ENCODE measurements at places on chromosomes 6 and 20.

DNA sequence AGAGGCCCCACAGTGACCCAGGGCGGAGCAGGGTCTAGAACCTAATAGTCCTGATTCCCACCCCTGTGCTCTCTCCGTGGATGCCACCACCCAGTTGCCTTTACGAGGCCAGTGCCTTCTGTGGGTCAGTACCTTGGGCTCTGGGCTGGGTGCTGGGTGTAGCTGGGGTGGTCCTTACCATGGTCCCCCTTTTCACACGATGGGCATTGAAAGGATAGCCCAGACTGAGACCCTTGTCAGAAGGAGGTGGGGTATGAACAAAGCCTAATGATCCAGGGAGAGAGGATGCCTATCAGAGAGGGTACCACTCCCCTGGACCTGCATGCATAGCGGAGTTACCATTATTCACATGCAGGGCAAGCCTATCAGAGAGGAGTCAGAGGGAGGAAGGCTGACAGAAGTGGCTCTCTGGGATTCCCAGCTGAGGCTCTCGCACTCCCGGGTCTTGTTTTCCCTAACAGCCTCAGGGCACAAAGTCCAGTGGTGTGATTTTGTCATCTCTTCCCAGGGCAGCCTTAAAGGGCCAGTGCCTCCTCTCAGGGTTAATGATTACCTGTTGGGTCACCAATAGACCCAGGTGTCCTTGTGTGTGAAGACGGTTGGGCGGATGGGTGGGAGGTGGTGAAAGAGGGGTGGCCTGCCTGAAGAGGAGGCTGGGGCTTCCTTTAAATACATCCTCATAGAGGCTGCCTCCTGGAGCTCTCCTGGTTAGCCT is 36.2 kb downstream of the VEGFA start:
- peaks cover 3% of the 10 kb centered on the region for H3K36me3 ChIP-seq
- peaks cover 2% of the 10 kb centered on the region for H3K27me3 ChIP-seq
- no peak for DNase-seq
- no peak overlapping the region for H3K27ac ChIP-seq

- H3K4me1 ChIP-seq: no peaks in the 10 kb centered on the region
- peaks cover 3% of the 10 kb centered on the region for H3K27me3 ChIP-seq
- DNase-seq: no peak
- H3K4me3 ChIP-seq: no peak overlapping the region
- H3K27ac ChIP-seq: no peak overlapping the region
- peaks cover 11% of the 10 kb centered on the region for H3K36me3 ChIP-seq
These were observed 8.5 kb downstream of the RBM24 start for GRCh38 chr6:17289630-17290061.

DNA sequence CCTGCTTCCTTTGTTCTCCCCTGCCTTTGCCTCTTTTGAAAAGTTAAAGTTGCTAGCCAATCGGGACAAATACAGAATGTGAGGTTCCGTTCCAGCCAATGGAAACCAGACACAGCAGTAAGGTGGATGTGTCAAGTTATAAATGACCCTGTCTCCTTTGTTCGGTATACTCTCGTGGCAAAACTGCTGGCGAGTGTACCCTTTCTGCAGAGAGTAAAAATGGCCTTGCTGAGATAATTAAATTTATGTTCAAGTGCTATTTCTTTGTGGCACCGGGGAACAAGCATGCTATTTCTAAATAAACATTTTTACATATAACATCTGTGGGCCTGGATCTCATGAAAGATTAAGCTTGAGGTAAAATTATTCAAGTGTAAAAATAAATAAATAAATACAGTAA is 50.2 kb downstream of the RARS2 start:
- no peak for DNase-seq
- peak overlapping the region; percentile 37 for H3K4me3 ChIP-seq
- H3K27ac ChIP-seq: no peak overlapping the region
- H3K4me1 ChIP-seq: no peaks in the 10 kb centered on the region
- peaks cover 24% of the 10 kb centered on the region for H3K36me3 ChIP-seq
- peaks cover 3% of the 10 kb centered on the region for H3K27me3 ChIP-seq

DNA sequence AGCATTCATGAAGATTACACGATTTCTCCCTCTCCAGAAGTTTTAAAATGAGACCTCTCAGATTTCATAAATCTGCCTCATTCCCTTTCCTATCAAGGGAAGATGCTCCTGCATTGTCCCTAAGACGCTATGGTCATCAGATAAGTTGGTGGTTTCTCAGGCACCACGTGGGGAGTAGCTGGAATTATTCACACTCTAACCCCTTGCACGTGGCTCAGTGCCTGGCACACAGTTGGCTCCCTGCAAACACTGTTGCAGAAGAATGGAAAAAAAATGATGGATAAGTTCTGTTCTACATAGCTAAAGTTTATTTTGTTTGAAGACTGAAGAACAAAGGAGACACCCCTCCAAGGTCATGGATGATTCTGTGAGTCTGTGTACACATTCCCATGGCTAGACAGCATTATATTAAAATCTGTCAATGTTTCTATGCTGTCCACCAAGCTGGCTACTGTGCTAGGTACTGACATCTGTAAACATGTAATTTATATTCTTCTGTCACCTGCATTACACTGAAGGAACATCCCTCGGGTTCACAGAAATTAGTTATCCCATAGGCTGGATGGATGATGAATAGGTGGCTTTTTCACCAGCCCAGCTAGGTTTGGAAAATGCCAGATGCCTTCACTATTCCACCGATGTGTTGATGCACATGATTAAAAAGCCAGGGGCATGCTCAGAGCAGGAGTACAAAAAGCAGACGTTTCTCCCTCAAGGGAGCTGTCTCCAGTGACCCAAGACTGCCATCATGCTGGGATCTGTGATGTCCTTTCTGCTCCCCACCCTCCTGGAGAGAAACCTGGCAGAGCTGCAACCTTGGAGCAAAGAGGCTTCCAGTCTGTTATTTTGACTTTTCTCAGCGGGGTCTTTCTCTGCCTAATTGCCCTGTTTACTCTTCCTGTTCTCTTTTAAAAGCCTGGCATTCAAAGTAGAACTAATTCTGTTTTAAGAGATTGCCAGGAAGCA is 610.5 kb downstream of the UTRN start:
- DNase-seq: no peak
- no peaks in the 10 kb centered on the region for H3K27me3 ChIP-seq
- H3K4me3 ChIP-seq: no peak overlapping the region

DNA sequence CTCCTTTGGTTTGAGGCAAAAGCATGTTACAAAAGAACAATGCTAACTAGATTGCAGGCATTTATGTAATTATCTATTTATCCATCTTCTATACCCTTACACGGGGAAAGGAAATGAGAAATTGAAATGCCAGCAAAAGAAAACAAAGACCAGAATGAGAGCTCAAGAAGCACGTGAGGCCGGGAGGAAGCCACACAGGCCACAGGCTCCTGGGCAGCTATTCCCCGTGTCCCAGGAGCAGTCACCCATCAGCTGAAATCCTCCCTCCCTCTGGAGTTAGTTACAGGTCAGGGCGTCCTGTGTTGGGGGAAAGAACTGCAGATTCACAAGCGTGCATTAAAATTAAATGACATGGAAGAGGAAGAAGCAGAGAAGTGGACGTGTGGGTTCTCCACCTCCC is 64.7 kb upstream of the RPS6KA2 start:
- DNase-seq: no peak
- no peak overlapping the region for H3K27ac ChIP-seq
- peaks cover 1% of the 10 kb centered on the region for H3K27me3 ChIP-seq

GRCh38 chr6:49540614-49541013 is 9.9 kb upstream of the C6orf141 start:
- no peaks in the 10 kb centered on the region for H3K36me3 ChIP-seq
- no peaks in the 10 kb centered on the region for H3K4me1 ChIP-seq
- no peak overlapping the region for H3K4me3 ChIP-seq
- no peak overlapping the region for H3K27ac ChIP-seq
- H3K27me3 ChIP-seq: peaks cover 2% of the 10 kb centered on the region

DNA sequence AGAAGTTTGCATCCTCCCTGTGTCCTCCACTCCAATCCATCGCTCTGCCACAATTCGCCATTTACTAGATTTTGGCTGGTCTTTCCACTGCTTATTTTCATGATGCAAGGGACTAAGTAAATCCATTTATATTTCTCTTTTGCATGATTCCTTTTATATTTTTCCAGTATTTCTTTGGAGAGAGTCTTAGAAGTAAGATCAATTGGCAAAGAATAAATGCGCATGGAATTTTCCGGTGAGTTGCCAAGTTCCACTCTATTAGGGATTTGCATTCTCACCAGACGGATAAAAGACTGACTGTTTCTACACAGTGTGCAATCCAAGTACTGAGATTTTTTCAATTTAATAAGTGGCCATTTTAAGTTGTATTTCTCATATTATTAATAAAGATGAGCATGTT is 91.7 kb upstream of the PHACTR3 start:
- peaks cover 2% of the 10 kb centered on the region for H3K27me3 ChIP-seq
- no peaks in the 10 kb centered on the region for H3K36me3 ChIP-seq
- H3K4me3 ChIP-seq: no peak overlapping the region
- peaks cover 17% of the 10 kb centered on the region for H3K4me1 ChIP-seq
- H3K27ac ChIP-seq: no peak overlapping the region

DNA sequence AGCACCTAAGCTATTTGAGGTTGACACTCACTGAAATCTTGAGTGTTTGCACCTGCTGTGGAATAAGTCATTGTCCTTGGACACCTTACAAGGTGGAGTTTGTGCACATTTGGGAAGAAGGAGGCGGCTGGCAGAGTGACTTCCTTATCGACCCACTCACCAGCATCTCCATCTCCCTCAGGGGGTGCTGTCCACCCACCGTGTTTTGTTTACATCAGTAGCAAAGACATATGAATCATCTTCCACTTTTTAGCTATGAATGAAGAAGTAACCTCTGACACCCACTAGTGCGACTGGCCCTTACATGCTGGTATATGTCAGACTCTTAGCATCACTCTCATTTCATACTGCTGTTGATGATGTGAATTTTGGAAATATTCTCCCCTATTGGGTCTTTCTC is 119.5 kb upstream of the SGK1 start:
- H3K27ac ChIP-seq: no peak overlapping the region
- H3K4me1 ChIP-seq: no peaks in the 10 kb centered on the region
- no peaks in the 10 kb centered on the region for H3K27me3 ChIP-seq
- H3K36me3 ChIP-seq: no peaks in the 10 kb centered on the region
- H3K4me3 ChIP-seq: no peak overlapping the region
- no peak for DNase-seq

- peaks cover 12% of the 10 kb centered on the region for H3K4me1 ChIP-seq
- DNase-seq: no peak
- H3K27me3 ChIP-seq: peaks cover 3% of the 10 kb centered on the region
- no peak overlapping the region for H3K4me3 ChIP-seq
- peaks cover 12% of the 10 kb centered on the region for H3K36me3 ChIP-seq
These were observed 20.3 kb downstream of the SYNDIG1 start for GRCh38 chr20:24489631-24490260.

GRCh38 chr6:158502263-158502950 is 57.5 kb upstream of the TMEM181 start:
- peaks cover 11% of the 10 kb centered on the region for H3K4me1 ChIP-seq
- H3K27ac ChIP-seq: no peak overlapping the region
- peaks cover 4% of the 10 kb centered on the region for H3K27me3 ChIP-seq
- H3K36me3 ChIP-seq: peaks cover 57% of the 10 kb centered on the region
- DNase-seq: no peak
- H3K4me3 ChIP-seq: no peak overlapping the region

- H3K4me3 ChIP-seq: no peak overlapping the region
- no peaks in the 10 kb centered on the region for H3K36me3 ChIP-seq
- peaks cover 38% of the 10 kb centered on the region for H3K4me1 ChIP-seq
- H3K27me3 ChIP-seq: no peaks in the 10 kb centered on the region
- H3K27ac ChIP-seq: peak overlapping the region; percentile 19
- no peak for DNase-seq
These were observed 77.7 kb downstream of the OLIG3 start for GRCh38 chr6:137416376-137417109.

- no peaks in the 10 kb centered on the region for H3K36me3 ChIP-seq
- no peak overlapping the region for H3K27ac ChIP-seq
- no peaks in the 10 kb centered on the region for H3K27me3 ChIP-seq
- H3K4me3 ChIP-seq: no peak overlapping the region
- no peak for DNase-seq
- H3K4me1 ChIP-seq: peaks cover under 1% of the 10 kb centered on the region
These were observed 1353.4 kb upstream of the GJE1 start for GRCh38 chr6:140779341-140779740.

- H3K27me3 ChIP-seq: no peaks in the 10 kb centered on the region
- H3K27ac ChIP-seq: no peak overlapping the region
- peaks cover 19% of the 10 kb centered on the region for H3K4me1 ChIP-seq
- no peak for DNase-seq
These were observed 84.4 kb downstream of the EYA2 start for GRCh38 chr20:46978951-46979491.

GRCh38 chr6:66127061-66127460 is 420.0 kb upstream of the EYS start:
- no peak overlapping the region for H3K4me3 ChIP-seq
- H3K36me3 ChIP-seq: no peaks in the 10 kb centered on the region
- H3K4me1 ChIP-seq: no peaks in the 10 kb centered on the region
- DNase-seq: no peak
- H3K27me3 ChIP-seq: no peaks in the 10 kb centered on the region

- no peak overlapping the region for H3K27ac ChIP-seq
- H3K36me3 ChIP-seq: no peaks in the 10 kb centered on the region
- no peak for DNase-seq
- no peaks in the 10 kb centered on the region for H3K4me1 ChIP-seq
- H3K4me3 ChIP-seq: no peak overlapping the region
These were observed 169.5 kb upstream of the HDAC2 start for GRCh38 chr6:114140416-114140815.

GRCh38 chr6:42726026-42726425 is 3.6 kb upstream of the PRPH2 start:
- peaks cover 2% of the 10 kb centered on the region for H3K4me1 ChIP-seq
- peaks cover 3% of the 10 kb centered on the region for H3K27me3 ChIP-seq
- H3K36me3 ChIP-seq: no peaks in the 10 kb centered on the region

- no peak for DNase-seq
- peak overlapping the region; percentile 5 for H3K27ac ChIP-seq
- peaks cover 1% of the 10 kb centered on the region for H3K27me3 ChIP-seq
These were observed 55.6 kb downstream of the MYB start for GRCh38 chr6:135236732-135237131.

GRCh38 chr6:12476484-12476883 is 186.3 kb downstream of the EDN1 start:
- no peaks in the 10 kb centered on the region for H3K36me3 ChIP-seq
- no peaks in the 10 kb centered on the region for H3K27me3 ChIP-seq
- no peaks in the 10 kb centered on the region for H3K4me1 ChIP-seq
- H3K4me3 ChIP-seq: no peak overlapping the region
- no peak overlapping the region for H3K27ac ChIP-seq

DNA sequence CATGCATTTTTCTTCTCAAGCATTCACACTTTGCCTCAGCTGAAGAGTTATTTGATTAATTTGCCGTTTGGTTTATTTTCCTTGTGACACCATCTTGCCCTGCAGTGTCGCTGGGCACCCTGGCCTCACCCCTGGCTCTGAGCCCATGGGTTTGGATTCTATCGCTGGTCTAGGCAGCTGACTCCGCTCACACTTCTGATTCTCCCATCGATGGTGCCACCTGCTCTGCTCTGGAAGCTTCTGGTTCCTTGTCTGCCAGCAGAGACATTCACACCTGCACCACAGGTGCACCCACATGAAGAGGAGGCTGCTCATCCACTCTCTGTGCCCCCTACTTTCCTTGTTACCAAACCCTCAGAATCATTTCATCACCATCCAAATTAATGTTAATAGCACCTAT is 291.6 kb upstream of the CDH4 start:
- DNase-seq: no peak
- no peak overlapping the region for H3K4me3 ChIP-seq
- no peaks in the 10 kb centered on the region for H3K36me3 ChIP-seq
- H3K4me1 ChIP-seq: no peaks in the 10 kb centered on the region

- H3K4me3 ChIP-seq: no peak overlapping the region
- peaks cover 4% of the 10 kb centered on the region for H3K27me3 ChIP-seq
- H3K36me3 ChIP-seq: peaks cover 15% of the 10 kb centered on the region
- DNase-seq: no peak
- H3K27ac ChIP-seq: no peak overlapping the region
These were observed 146.5 kb downstream of the ZDHHC14 start for GRCh38 chr6:157527471-157527907.

GRCh38 chr6:151630991-151631655 is 137.3 kb downstream of the CCDC170 start:
- H3K36me3 ChIP-seq: no peaks in the 10 kb centered on the region
- no peak overlapping the region for H3K4me3 ChIP-seq
- H3K27me3 ChIP-seq: no peaks in the 10 kb centered on the region
- no peaks in the 10 kb centered on the region for H3K4me1 ChIP-seq
- no peak for DNase-seq

All from endothelial cell (in vitro differentiated cells).